ENCODE measurements at places on chromosomes 5 and 9.

DNA sequence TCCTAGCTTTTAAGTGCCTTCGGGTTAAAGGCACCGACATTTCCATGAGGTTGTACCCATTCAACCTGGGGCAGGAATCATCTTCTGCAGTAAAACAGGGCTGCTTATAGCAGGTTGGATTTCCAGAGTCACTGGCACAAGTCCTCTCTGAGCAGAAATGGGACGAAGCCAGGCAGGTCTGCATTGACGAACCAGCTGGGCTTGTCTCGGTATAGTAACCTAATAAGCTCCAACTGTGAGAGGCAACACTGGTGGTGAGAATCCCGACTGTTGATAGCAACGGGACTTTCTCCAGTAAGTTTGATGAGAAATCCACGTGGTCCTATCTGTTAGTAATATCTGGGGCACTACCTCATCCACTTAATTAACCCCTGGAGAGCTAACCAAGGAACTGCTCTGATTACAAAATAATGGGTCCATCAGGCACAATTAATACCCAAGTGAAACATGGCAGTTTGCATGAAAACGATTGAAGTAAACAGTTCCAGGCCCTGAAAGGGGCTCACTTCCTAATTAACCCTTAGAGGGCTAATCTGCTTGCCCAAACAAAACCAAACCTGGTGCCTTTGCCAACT lies 491.0 kb upstream of the C9orf72 start:
- no peak for DNase-seq

DNA sequence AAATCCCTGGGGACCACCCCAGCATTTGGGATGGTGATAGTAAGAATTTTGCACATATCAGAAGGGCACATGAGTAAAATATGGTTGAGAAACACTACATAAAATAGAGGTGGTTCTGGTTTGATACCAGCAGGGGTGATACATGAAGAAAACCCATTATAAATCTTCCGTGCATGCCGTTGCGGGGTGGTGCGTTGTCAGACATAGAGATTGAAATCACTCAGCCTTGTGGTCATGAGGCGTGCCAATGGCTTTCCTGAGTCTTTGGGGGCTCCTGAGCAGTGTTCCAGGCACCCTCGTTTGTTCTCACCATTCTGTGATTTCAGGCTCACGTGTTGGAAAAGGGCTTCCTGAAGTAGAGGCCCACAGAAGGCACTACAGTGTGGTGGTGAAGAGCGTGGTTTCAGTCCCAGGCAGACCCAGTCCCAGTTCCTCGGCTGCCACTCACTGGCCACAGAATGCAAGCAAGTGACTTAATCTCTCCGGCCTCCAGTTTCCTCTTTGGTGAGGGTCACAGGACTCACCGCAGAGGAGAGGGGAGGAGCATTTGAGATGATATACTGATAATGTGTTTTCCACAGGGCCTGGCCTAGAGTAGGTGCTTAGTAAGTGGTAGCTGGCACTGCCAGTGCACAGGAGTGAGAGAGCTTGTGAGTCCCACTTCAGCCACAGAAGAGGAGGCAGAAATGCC lies 20.5 kb upstream of the GLRX start:
- peak; percentile 21 for DNase-seq

- DNase-seq, result no peak
Observed at GRCh38 chr5:77777281-77777892, 1.2 kb upstream of the TBCA start.

- no peak for DNase-seq
Observed at GRCh38 chr5:153964191-153964879, 74.4 kb downstream of the FAM114A2 start.

GRCh38 chr9:10562581-10563343 lies 50.0 kb downstream of the PTPRD start:
- DNase-seq, result no peak

DNA sequence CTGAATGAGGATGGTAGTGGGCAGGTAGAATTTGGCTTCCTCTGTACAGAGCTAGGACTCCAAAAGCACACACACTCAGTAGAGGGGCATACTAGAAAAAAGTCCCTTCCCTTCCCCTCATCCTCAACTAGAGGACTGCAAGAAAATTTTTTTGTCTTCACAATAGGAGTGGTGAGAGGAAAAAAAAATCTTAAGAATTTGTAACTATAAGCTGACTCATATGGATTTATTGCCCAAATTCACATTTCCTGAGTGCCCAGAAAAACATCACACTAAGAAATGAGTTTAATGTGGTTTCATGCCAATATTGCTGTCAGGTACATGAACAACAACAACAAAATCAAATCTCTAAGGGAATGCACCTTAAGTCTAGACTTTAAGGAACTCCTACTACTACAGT lies 43.7 kb downstream of the RANBP6 start:
- DNase-seq, result no peak

GRCh38 chr9:35521708-35522107 lies 31.8 kb downstream of the RUSC2 start:
- DNase-seq, result no peak

- no peak for DNase-seq
Observed at GRCh38 chr9:28215536-28216299, 642.4 kb upstream of the C9orf72 start.

- no peak for DNase-seq
Observed at GRCh38 chr9:81549500-81550206, 139.7 kb downstream of the TLE1 start.

GRCh38 chr5:10469253-10470050 lies 27.8 kb downstream of the ROPN1L start:
- DNase-seq, result no peak

GRCh38 chr9:127642082-127642740 lies 30.1 kb downstream of the STXBP1 start:
- DNase-seq, result no peak

DNA sequence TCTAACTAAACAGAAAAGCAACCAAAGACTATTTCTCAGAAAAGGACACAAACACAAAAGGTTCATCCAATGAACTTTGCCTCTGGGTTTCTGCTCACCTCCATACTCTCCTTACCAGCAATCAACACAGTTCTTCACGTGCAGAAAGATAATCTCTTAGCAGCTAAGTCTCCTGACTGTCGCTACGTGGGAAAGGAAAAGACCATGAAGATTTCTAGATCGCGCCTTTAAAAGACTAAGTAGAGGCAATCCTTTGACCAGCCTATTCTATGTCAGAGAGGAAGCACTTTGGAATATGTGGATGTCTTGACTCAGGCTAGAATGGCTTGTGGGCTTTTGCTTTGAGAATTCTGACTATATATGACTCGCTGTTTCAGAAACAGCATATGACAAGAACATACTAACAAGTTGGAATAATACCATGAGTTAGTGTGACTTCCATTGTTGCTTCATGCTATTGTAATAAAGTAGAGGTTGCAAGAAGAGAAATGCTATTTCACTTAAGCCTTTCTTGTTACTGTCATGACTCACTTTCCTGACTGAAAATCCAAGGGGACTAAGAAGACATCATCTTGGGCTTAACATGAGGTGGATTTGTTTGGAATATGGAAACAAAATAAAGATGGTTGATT lies 339.5 kb upstream of the RFX3 start:
- DNase-seq, result no peak

DNA sequence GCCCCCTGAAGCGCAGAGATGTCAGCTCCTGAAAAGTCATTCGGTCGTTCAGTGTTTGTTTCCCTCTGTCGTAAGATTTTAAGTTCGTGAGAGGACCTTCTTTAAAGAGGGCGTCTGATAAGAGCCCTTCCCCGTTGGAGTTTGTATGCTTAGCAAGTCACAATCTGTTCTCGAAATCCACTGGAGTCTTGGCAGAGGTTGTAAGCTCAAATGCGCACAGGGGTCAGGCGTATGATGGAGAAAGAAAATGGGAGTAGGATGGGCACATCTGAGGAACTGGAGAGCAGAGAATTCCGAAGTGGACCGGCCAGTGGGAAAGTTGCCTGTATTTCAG lies 710 bp downstream of the HSD17B4 start:
- no peak for DNase-seq

DNA sequence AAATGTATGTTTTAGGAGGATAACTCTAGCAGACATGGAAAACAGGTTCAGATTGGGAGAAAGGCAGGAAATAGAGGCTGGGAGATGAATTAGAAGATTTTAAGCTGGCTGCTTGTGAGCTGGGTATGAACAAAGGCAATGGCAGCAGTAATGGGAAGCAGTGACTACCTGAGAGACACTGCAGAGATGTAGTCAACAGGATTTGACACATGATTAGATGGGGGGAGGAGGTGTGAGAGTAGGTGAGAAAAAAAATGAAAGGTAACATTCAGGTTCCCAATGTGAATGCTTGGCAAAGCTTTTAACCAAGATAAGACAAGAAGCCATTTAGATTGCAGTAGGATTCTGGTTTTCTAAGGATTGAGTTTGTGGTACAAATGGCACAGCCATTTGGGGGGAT lies 22.8 kb upstream of the IFNE start:
- no peak for DNase-seq

GRCh38 chr9:109253637-109254284 lies 67.1 kb downstream of the EPB41L4B start:
- no peak for DNase-seq

DNA sequence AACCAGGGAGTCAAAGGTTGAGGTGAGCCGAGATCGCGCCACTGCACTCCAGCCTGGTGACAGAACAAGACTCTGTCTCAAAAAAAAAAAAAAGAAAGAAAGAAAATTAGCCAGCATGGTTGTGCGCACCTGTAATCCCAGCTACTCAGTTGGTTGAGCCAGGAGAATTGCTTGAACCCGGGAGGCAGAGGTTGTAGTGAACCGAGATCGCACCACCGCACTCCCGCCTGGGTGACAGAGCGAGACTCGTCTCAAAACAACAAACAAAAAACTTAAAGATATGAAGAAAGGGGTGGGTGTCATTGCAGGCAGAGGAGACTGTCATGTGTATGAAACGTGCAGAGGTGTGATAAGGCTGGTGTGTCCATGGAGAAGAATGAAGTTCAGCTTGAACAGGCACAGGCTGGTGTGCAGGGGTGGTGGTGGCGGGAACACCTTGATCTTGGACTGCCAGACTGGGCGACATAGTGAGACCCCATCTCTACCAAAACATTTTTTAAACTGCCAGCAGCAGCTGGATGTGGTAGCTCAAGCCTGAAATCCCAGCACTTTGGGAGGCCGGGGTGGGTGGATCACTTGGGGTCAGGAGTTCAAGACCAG lies 69.6 kb downstream of the UGCG start:
- no peak for DNase-seq

DNA sequence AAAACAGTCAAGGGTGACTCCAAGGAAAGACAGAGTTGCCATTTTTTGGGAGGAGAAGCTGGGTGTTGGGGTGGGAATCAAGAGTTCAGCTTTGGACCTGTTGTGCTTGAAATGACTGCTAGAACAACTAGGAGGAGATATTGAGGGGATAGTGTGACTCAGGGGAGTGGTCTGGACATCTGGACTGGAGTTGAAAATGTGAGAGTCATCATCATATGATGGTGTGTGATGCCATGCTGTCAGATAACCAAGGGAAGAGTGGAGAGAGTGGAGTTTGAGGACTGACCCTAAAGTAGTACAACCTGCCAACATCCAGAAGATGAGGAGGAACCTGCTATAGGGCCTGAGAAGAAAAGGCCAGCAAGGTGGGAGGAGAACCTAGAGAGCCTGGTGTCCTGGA lies 199.7 kb downstream of the ARHGEF28 start:
- no peak for DNase-seq

- DNase-seq, result no peak
Observed at GRCh38 chr5:58497921-58498320, 6.7 kb downstream of the GAPT start.

GRCh38 chr5:72302171-72302570 lies 17.9 kb downstream of the MRPS27 start:
- no peak for DNase-seq
